Naive thymus-derived CD4-positive, alpha-beta T cell (primary cell): ENCODE measurements at places on chromosomes 12 and 14. TPM values are rescaled to one million over a fixed set of nuclear protein-coding genes. Genes with fewer than 3 reads are reported as not detected.

The BDKRB2 gene
- not detected for total RNA-seq

The KLHL28 gene
- total RNA-seq = 41.4 TPM

The PMCH gene
- 1.7 and 2.9 TPM in 2 replicates for total RNA-seq

The SPX gene
- 0.44 and 0.71 TPM in 2 replicates for total RNA-seq

The RPL10L gene
- total RNA-seq = not detected

- DNase-seq = no peak
These were observed 1315.2 kb downstream of the LRFN5 start for GRCh38 chr14:42921901-42922300.

GRCh38 chr14:51304941-51305340 lies 64.9 kb downstream of the TMX1 start:
- no peak for DNase-seq

DNA sequence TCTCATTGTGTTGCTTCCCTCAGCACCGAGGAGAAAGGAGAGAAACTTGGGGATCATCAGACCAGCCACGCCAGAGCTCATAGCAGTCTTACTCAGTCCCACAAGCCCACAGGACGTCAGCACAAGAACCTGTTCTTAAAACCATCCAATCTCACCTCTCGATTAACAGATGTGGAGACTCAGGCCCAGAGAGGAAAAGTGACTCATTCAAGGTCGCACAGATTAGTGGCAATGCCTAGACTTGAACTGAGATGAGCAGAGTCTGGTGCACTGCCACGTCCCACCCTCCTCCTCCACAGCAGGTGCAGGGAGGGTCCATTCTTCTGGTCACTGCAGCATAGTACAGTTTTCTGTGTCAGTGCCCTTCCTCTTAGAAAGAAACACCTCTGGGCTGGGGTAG lies 154.9 kb upstream of the PZP start:
- no peak for DNase-seq

DNA sequence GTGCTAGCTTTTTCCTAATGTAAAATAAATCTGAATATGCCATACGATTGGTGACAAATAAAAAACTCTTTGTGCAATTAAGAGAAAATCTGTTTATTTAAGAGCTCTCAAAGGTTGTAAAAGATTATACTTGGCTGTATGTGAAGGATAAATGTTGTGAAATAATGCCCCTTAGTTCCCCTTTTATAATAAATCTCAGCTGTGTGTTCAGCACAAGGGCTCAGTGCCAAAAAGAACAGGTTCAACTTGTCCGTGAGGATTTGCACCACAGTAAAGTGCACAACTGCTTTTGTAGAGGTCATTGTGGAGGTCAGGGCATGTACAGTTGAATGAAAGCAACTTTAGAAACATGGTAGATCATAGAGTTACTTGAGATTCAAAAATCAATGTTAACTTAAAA lies 118.6 kb downstream of the TRMT5 start:
- no peak for DNase-seq

DNA sequence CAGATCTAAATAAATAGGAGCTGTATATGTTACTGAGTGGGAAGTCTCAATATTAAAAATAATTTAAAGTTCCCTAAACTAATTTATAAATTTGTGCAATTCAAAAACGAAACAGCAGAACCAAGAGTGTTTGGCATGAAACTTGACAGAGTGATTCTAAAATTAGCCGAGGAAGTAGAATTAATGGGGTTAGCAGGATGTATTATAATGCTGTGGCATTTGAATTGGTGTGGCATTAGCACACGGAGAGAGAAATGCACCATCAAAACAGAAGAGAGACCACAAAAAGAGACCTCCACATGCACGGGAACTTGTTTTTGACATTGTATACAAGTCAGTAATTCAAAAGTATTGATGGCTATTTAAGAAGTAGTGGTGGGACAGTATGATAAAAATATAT lies 366.0 kb upstream of the RGS6 start:
- no peak for DNase-seq
